ENCODE measurements at places on chromosomes 2 and 18.

DNA sequence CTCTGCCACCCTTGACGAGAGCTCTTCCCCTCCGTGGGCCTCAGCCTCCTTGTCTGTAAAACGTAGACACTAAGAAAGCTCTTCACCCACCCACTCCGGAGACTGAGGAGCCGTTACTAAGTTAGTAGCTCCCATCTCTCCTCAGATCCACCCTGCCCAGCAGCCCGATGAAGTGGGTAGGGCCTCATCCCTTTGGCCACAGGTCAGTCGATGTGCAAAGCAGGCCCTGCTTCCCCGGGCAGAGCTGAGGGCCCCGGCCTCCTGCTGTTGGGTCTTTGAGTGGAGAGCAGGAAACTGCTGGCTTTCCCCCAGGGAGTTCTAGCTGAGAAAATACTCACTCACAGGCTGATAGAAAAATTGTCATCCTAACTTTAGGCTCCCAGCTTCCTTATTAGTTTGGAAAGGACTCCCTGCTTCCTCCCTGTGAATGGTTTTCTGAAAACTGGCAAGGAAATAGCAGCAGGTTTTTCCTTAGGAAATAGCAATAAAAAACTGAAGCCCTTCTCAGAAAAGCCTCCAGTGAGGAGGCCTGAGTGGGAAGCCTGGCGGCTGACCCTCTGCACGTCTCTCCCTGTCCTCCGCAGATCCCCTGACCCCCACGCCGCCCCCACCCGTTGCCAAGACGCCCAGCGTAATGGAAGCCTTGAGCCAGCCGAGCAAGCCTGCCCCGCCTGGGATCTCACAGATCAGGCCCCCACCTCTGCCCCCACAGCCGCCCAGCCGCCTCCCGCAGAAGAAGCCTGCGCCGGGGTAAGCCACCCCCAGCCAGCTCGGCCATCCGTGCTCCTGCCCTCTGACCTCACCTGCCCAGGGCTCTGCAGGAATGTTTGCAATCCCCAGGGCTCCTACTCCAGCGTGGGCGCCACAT lies 30.2 kb downstream of the ITGB1BP1 start:
- DNase-seq: peak; percentile 43

DNA sequence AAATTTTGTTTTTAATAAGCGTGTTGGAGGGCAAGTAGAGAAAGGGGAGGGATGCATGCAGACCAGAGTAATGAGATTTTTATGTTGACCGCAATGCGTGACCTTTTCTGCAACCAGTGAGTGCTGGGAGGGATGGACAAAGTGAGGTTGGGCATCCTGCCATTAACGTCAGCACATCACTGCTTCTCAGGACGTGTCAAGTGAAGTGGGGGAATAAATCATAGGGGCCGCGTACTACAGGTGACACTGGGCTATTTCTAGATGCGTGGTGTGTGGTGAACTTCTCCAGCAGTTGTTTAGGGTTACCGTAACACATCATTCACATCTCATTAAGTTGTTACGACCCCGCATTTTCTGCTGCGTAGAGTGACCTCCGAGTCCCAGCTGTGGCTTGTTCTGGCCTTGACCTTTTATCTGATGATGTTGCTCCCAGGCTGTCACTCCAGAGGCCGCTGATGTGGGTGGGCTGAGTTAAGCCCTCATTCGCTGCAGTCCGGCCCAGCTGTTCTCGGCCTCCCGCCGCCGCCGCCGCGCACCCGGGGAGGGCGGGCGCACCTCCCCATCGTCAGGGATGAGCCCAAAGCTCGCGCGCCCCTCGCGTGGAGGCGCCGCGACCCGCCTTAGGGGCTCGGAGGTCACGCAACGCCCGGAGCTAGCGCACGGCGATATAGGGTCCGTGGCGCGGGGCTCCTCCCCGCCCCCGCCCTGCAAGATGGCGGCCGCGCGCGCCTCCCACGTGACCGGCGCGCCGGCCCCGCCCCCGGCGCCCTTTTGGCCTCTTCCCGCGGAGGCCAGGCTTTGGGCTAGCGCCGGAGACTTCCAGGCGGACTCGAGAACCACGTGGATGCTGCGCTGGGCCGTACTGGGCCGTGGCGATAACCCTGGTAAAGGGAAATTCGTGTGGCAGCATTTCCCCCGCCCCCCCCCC lies 3.5 kb downstream of the ZCCHC2 start:
- peak; percentile 75 for DNase-seq

GRCh38 chr2:199756211-199756610 lies 94.8 kb downstream of the FTCDNL1 start:
- no peak for DNase-seq

DNA sequence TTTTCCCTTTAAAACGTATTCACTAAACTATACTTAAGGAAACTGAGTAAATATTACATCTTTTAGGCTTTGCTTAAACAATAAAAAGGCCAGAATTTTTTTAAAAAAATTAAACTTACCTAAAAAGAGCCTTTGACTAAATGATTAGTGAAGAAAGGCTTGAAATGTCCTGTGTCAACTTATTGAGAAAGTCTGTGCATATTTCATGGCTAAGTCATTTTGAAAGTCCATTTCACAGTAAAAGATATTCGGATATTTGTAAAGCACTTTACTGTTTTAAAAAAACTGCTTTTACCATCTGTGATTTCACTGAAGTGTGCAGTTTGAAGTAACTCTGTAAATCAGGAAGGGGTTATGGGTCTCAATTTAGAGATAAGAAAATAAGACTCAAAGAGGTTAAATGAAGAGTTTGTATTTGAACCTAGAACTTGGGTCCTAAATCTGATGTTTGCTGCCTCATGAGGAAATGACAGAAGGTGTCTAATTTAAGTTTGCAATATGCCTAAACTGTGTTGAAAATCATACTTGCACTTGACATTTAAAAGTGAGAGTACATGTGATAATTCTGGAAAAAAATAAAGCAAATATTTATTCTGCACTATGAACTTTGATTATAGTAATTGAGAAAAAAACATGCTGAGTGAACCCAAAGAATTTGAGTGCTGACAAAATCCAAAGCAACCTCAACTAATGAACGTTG lies 50.5 kb downstream of the RAB27B start:
- no peak for DNase-seq

GRCh38 chr2:11705711-11706110 lies 35.7 kb upstream of the NTSR2 start:
- DNase-seq: no peak

DNA sequence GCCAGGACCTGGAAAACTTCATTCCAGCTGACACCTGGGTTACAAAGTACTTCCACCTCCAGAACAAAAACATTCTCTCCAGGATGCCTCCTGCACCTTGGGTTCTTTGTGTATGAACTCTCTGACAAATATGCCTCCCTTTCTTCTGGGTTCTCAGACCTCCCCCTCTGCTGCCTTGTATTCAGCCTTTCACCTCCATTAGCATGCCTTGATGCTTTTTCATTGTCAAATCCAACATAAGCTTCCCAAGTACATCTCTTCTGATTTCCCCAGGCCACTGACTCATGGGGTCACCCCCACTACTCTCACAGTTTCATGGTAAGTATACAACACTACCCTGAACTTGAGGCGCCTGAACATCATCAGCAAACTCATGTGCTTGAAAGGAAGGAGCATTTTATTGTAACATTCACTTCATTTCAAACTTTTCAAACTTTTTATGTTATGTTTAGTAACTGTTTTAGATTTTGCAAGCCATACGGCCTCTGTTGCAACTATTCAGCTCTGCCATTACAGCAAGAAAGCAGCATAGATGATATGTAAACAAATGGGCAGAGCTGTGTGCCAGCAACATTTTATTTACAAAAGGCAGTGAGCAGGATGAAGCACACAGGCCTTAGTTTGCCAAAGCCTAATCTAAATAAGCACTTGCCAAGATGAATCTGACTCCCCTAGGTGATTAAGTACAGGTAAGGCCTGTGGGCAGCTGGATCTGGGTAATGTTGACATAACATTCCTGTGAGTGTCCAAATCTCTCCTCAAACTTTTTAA lies 32.5 kb upstream of the MRPS9 start:
- DNase-seq: no peak

DNA sequence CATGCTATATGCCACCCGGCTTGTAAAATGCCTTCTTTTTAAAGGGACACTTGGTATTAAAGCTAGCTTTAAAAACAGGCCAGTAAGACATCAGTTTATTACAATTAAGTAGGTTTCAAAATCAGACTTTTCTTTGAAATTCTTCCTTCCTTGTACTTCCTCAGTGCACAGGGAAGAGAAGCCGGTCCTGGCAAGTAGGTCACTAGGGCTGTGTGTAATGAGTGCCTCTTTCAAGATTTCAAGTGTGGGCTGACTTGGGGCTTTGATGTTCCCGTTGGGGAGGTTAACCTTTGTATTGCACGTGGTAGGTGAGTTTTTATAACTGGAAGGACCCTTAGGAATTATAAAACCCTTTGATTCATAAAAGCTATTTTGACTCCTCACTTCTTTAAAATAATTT lies 566.4 kb upstream of the ID2 start:
- DNase-seq: no peak

DNA sequence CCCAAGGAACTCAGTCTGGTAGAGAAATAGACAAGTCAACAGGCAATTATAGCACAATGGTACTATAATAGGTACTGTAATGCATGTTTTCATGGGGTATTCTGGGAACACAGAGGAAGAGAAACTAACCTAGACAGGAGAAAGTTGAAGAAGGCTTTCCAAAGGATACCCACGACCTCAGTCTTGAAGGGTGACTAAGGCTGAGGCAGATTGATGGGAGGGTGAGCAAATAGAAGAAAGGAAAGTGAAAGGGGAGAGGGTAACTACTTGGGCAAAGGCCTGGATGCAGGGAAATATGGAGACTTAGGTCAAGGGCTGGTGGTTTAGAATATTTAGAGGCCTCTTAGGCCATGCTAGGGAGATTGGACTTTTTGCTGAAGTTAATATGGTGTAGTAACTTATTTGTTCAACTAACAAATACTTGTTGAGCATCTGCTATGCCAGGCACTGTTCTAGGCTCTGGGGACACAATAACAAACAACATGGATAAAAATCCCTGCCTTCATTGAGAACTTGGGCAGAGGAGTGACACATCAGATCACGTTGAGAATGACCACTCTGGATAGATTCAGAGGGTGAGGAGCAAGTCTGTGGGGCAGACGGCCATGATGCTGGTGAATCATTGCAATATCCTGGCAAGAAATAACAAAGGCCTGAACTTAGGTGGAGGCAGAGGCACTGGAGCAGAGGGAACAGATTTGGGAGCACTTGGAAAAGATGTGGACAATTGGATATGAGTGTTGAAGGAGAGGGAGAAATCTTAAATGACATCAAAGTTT lies 56.4 kb downstream of the PLB1 start:
- no peak for DNase-seq

- DNase-seq: no peak
These were observed 129.4 kb upstream of the EML6 start for GRCh38 chr2:54594048-54594447.

DNA sequence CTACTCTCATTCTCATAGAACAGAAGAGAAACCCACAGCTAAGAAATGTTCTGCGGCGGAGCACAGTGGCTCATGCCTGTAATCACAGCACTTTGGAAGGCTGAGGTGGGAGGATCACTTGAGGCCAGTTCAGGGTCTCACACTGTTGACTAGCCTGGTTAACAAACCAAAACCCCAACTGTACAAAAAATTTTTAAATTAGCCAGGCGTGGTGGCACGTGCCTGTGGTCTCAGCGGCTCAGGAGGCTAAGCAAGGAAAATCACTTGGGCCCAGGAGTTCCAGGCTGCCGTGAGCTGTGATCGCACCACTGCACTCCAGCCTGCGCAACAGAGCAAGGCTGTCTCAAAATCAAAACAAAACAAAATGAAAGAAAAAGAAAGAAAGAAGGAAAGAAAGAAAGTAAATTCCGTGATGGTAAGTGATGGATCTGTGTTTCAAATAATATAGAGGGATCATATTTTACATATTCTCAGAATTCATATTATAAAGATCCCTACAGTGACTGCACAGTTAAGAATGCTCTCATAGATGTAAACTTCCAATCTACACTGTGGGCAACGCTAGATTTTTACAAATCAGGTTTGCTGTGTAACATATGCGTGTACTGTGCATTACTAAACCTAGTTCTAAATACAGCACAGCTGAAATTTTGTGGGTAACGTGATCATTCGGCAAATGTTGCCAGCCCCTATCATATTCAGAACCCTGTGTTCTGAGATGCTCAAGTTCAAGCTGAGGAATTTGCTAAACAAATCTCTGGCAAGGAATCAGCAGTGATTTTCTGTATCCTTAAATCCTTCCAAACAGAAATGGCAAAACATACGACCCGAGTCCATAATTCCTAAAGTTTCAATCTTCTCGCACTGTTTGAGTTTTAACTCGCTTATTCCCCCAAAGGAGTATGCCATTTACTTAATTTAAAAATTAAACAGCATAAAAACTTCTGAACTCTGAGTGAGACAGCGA lies 1.2 kb upstream of the RAB12 start:
- DNase-seq: no peak

GRCh38 chr2:200306931-200307723 lies 634 bp downstream of the SPATS2L start:
- DNase-seq: peak; percentile 38

DNA sequence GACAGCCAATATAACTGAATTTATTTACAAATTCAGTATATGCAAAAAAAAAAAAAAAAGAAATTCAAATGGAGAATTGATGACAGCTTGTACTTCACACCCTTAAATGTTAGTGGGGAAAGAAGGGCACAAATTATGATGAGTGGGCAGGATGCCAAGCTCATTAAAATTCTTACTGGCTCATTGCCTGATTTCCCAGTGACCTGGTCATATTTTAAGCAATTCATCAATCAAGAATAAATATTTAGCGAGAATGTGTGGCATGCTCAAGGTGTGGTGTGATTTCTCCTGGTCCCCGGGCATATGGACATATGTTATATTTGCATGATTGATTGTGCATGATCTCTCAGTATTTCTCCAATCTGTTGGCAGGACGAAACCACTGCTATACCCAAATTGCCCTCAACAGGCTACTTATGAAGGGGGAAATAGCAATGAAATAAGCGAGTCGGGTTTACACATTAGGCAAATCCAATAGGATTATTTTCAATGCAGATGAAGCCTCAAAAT lies 883.0 kb downstream of the LRRTM4 start:
- DNase-seq: no peak

DNA sequence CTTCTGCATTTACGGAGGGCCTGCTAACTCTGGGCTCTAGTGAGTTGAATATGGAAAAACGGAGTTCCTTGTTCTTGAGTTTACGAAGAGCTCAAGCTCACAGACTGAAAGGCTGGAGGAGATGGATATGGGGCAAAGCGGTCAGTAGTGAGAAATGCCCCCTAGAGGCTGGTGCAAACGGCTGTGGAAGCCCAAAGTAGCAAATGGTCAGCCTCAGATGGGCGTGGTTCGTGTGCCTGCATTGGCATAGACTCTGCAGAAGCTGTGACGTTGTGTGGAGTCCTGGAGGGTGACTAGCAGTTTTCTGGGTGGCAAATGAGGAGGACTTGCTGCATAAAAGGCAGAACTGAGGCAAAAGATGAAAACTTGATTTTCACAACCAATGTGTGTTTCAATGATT lies 93.6 kb upstream of the TWIST2 start:
- DNase-seq: peak; percentile 28

- no peak for DNase-seq
These were observed 281.3 kb downstream of the AGPS start for GRCh38 chr2:177673602-177674595.

DNA sequence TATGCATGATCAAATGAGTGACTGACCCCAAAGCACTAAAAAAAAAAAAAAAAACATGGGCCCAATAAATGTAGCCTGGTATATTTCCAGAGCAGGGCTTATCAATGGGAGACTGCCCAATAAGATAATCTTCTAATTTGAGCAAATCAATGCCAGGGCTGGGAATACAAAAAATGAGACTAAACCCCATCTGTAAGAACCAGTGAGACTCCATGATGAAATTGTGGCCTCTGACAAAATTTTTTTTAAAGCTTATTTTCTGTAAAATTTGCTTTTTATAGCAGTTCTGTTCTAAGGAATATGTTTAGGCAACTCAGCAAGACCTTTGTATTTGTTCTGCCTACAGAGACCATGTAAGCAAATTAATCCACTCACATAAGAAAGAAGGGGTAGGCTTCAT lies 186.8 kb upstream of the CCDC150 start:
- DNase-seq: no peak

GRCh38 chr2:202042444-202042843 lies 8.8 kb downstream of the FZD7 start:
- no peak for DNase-seq
